ENCODE measurements at places on chromosomes 13 and 19.

DNA sequence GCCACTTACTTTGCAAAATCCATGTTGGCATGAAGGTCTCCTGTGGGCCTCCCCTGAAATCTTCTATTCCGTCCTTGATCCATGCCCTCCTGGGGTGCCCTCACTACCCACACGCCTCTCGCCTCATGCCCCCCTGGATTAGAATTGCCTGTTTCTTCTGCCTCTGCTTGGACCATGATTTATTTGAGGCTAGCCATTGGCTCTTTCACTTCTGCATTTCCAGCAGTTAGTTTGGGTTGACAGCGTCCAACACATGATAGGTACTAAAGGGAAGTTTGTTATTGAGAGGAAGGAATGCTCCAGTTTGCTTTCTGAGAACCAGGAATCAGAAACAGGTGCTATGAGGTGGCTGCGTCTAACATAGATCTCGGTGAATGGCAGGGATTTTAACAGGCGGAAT, 30.5 kb upstream of the TPTE2 start:
- no peak for DNase-seq

GRCh38 chr19:38537071-38537936, 80.4 kb downstream of the MAP4K1 start:
- DNase-seq = no peak

DNA sequence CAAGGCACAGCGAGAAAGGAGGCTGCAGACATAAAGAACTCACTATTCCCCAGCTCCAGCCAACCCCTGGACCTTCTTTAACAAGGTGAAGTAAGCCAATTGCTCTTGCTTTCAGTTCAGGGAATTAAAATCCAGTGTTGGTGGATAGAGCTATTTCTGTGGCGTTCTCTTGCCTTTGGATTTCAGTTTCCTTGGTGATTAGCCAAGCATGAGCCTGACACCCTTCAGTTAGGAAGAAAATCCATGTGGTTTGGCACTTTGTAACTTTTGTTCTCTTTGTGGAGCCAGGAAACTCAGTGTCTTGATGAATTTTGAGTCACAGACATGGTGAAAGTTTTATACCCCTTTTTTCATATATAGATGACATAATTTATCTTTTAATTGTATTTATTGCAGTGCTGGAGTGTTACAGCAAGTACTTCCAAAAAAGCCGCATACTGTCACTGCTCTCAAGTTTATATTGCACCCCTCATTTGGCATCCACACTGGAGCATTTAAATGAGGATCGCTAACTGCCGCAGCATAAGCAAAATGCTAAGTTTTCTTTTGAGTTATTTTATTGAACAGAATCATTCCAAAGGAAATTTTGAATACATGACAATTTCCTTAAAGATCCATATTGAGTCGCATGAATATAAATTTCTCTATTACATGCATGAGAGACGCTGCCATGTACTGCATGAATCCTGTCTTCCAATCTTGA, 406.8 kb downstream of the MYO16 start:
- peak; percentile 25 for DNase-seq

DNA sequence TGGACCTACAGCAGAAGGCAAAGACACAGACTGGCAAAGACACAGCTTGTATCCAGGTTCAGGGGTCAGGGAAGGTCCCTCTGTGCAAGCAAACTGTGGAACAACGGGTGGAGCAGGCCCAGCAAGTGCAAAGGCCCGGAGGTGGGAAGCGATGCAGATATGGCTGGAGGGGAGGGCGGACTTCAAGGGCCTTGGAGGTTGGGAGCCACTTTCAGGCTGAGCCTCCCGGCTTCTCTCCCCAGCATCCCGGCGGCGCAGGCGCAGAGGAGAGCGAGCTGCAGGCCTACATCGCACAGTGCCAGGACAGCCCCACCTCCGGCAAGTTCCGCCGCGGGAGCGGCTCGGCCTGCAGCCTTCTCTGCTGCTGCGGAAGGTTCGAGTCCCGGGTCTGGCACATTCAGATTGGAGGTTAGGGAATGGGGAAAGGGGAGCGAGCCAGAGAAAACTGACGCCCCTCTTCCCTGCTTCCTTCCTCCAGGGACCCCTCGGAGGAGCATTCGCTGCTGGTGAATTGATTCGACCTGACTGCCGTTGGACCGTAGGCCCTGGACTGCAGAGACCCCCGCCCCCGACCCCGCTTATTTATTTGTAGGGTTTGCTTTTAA, 2.1 kb upstream of the PNPLA6 start:
- peak; percentile 71 for DNase-seq

- DNase-seq = no peak
Measured at GRCh38 chr19:40611096-40611495, 9.9 kb downstream of the LTBP4 start.

- DNase-seq = peak; percentile 63
Measured at GRCh38 chr13:20566468-20566897, 474 bp upstream of the IFT88 start.

DNA sequence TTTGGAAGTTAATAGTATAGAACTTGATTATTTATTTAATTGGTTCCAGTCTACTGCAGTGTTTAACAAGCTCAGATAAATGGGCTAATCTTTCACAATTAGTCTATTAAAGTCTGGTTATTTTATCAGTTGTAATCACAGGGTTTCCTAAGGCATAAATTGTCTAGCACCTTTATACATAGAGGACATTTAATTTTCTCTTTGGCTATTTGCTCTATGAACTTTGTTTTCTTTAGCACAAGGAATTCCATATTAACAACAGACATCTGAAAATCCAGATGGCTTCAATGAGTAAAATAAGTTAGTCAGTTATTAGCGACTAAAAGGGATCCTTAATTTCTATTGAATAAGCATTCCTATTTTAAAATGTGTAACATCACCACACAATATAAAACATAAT, 1350.8 kb upstream of the SLC10A2 start:
- DNase-seq = no peak

Measured in AG10803 (cell line).